Suppressor macrophage treated with lipopolysaccharide for 1 hour (primary cell): ENCODE measurements at places on chromosomes 2 and 18.

GRCh38 chr18:37787452-37787851 lies 221.9 kb upstream of the CELF4 start:
- no peak for DNase-seq

DNA sequence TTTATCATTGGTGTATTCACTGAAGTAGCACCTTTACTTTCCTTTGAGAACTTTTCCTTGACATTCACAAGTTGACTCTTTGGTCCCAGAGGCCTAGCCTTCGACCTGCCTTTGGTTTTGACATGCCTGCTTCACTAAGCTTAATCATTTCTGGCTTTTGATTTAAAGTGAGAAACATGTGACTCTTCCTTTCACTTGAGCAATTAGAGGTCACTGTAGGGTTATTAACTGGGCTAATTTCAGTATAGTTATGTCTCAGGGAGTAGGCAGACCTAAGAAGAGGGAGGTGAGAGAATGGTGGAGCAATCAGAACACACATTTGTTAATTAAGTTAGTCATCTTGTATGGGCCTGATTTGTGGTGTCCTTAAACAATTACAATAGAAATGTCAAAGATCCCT lies 1040.7 kb upstream of the SLC39A10 start:
- no peak for DNase-seq

GRCh38 chr2:151670346-151670745 lies 63.9 kb downstream of the NEB start:
- DNase-seq = no peak

DNA sequence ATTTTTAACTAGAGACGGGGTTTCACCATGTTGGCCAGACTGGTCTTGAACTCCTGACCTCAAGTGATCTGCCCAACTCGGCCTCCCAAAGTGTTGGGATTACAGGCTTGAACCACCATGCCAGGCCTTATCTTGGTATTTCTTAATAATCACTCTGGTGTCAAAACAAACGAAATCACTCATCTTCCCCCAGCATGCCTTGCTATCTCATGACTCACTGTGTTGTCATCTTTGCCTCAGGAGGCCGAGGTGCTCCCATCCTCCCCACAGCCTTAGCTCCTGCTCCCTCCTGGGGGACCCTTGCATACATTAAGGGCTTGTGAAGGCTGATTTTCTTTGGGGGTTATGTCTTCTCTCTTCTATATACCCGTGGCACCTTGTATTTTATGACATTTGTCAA lies 250.1 kb upstream of the DPP10 start:
- DNase-seq = no peak

- peak; percentile 51 for DNase-seq
Observed at GRCh38 chr18:48673853-48674721, 135.3 kb downstream of the CTIF start.

- DNase-seq = no peak
Observed at GRCh38 chr18:75531212-75531850, 103.8 kb upstream of the SMIM21 start.

DNA sequence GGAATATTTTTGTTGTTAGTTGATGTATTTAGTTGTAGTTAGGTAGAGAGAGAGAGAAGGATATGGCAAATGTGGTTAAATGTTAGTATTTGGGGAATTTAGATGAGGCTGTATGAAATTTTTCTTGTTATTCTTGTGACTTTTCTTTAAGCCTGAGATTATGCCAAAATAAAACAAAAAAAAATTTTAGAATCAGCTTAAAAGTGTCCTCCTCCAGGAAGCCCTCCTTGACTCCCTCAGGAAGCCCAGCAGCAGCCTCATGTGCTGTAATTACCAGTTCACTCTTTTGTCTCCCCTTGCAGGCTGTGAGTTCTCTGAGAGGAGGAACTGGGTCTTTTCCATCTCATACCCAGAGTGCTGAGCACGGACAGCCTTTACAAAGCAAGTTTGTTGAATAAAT lies 243.5 kb downstream of the TFCP2L1 start:
- DNase-seq = no peak

- no peak for DNase-seq
Observed at GRCh38 chr2:189661957-189662321, 680 bp downstream of the ASNSD1 start.
